ENCODE measurements at places on chromosomes 13 and 19.
A peak's percentile ranks its signal among the peaks of the same experiment; 100 is the strongest.

DNA sequence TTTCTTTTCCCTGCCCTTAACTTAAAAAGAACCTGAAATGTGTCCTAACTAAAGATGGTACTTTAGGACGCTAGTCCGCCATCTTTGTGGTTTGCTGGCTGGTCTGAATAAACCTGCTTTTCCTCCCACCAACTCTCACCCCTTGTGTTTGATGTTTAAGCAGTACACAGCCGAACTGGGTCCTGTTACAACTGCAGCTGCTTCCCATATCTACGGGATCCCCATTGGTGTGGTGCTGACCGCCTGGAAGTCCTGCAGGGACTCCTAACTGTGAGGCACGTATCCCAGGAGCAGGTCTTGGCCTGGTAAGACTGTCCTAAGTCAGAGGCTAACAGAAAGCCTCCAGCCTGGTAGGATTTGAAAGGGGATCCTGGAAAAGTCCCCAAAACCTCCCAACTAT is 40.9 kb upstream of the VSTM2B start:
- DNase-seq: no peak

- no peak for DNase-seq
These were observed 29.7 kb upstream of the FAM216B start for GRCh38 chr13:42751693-42752092.

- DNase-seq: no peak
These were observed 50.3 kb upstream of the ANKRD10 start for GRCh38 chr13:110965038-110965754.

GRCh38 chr13:106744516-106744915 is 176.6 kb upstream of the ARGLU1 start:
- no peak for DNase-seq

- no peak for DNase-seq
These were observed 6.6 kb upstream of the DDX39A start for GRCh38 chr19:14425696-14426138.

- DNase-seq: no peak
These were observed 51.8 kb downstream of the CCDC70 start for GRCh38 chr13:51913421-51914136.

DNA sequence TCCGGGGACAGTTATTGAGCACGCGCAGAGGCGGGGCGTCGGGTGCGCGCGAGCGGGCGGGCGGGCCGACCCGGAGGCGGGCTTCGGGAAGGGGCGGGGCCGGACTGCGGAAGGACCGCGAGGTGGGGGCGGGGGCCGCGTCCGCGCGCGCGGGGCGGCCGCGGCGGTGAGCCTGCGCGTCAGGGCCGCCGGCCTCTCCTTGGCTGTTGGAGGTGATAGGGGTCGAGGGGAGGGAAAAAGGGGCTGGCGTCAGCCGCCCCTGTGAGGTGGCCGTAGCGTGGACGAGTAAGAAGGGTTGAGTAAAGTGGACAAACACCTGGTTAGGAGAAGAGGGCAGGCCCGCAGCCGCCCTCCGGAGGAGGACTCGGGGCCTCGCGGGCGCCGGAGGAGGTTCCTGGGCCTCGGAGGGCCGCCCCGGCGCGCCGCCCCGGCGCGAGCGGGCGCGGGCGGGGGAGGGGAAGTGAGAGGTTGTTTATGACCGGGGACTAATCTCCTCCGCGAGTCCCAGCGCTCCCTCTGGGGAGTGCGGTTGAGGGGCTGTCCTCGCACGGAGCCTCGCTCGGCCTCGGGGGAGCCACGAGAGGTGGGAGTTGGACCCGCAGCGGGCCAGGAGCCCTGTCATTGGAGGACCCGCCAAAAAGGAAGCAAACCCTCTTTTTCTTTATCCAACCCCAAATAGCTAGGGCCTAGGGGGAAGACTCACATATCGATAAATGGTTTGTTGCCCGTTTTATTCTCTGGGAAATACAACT is 547 bp upstream of the INTS6 start:
- peak; percentile 60 for DNase-seq

DNA sequence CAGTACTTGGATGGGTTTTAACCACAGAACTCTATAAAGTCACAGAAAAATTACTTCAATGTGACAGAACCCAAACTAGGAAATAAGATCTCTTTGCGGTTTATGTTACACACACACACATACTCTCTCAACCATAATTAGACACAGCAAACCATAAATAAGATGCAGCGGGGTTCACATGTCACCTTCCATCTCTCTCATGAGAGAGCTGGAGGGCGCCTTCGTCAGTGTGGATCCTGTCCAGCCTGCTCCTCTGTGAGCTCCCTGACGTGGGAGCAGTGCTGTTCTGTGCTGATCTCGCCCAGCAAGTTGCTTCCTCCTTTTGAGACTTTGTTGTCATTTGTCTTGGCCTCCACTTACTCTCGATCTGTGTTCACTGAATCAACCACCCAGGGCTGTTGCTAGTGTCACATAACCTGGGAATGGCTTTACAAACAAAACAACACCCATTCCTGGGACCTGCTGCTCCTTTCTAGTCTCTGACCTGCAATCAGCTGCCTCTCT is 204.9 kb upstream of the KL start:
- no peak for DNase-seq

DNA sequence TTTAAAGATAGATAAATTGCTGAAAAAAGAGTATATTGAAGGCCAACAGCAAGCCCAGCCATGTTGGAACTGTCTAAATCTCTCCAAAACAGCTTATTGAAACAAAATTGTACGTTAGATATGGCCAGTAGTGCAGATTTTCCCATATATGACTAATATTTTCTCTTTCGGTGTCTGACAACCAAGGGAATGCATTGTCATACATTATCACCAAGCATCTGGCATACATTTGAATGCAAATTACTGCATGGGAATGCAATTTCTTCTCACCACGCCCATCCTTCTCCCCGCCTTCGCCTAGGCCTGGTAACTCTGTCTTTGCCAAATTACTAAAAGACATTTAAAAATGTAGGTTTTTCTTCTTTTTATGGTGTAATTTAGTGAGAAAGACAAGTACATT is 32.5 kb upstream of the IRS2 start:
- no peak for DNase-seq

GRCh38 chr13:60327511-60327910 is 69.5 kb upstream of the TDRD3 start:
- no peak for DNase-seq

DNA sequence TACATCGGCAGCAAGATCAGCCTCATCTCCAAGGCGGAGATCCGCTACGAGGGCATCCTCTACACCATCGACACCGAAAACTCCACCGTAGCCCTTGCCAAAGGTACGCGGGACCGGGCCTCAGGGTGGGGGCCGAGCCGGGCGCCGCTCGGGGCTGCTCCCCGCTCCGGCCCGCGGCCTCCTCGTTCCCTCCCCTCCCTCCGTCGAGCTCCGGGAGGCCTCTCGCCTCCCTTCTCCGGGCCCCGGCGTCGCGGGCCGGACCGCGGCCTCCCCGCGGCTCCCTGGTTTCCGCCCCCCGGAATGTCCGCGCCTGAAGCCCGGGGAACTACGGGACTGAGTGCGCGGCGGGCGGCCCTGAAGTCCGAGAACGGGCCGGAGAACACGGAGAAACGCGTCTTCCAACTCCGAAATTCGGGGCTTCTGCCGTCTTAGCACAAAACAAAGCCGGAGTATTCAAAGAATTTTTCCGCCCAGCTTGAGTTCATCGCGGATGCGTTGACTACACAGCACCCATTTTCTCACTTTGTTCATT is 423 bp downstream of the LSM14A start:
- DNase-seq: peak; percentile 3

- no peak for DNase-seq
These were observed 39.1 kb upstream of the MTIF3 start for GRCh38 chr13:27489456-27489855.

- DNase-seq: no peak
These were observed 934.6 kb downstream of the PCDH17 start for GRCh38 chr13:58566176-58566575.

GRCh38 chr13:50162001-50162400 is 146.8 kb downstream of the KCNRG start:
- DNase-seq: no peak

DNA sequence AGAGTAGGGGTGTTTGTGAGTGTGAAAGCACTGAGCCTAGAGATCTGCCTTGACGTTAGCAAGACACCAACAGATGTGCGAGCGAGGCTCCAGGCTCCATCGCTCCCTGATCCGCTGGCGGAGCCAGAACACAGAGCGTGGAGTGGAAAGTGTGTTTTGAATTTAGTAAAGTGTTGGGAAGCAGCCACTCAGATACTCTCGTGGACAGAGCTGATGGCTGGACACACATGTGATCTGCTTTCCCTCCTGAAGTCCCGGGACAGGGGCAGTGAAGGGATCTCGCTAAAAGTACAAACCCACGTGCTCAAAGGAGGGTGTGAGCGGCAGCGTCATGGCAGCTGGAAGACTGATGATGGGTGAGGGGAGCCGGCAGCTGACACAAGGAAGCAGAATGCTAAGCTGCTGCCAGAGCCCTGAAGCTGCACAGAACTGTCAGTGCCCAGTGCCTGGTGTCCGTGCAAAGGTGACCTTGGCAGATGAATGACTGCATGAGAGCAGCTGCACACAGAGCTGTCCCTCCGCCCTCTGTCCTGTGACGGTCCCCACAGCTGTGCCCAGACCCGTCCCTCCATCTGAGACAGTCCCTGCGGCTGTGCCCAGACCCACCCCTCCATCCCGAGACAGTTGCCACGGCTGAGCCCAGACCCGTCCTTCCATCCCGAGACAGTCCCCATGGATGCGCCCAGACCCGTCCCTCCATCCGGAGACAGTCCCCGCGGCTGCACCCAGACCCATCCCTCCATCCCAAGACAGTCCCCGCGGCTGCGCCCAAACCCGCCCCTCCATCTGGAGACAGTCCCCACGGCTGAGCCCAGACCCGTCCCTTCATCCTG is 29.6 kb upstream of the TMEM255B start:
- DNase-seq: no peak

DNA sequence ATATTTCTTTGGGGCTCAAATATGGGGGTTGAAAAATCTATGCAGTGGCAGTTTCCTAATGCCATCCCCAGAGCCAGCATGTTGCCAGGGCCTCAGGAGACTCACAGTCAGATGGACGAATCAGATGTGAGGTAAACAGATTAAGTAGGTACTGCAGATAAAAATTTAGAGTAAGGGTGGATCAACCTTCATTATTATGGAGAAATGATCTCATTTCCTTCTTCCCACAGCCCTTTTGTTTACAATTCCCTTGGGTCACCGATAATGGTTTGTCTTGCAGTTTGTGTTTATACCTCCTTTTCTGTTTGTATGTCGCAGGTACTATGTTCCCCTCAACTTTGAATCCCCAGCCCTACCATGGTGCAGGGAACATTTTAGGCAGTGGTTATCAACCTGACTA is 20.0 kb downstream of the DIAPH3 start:
- no peak for DNase-seq

- no peak for DNase-seq
These were observed 64.1 kb downstream of the ZNF429 start for GRCh38 chr19:21569494-21569865.

GRCh38 chr13:24179486-24179850 is 18.9 kb downstream of the SPATA13 start:
- DNase-seq: no peak

DNA sequence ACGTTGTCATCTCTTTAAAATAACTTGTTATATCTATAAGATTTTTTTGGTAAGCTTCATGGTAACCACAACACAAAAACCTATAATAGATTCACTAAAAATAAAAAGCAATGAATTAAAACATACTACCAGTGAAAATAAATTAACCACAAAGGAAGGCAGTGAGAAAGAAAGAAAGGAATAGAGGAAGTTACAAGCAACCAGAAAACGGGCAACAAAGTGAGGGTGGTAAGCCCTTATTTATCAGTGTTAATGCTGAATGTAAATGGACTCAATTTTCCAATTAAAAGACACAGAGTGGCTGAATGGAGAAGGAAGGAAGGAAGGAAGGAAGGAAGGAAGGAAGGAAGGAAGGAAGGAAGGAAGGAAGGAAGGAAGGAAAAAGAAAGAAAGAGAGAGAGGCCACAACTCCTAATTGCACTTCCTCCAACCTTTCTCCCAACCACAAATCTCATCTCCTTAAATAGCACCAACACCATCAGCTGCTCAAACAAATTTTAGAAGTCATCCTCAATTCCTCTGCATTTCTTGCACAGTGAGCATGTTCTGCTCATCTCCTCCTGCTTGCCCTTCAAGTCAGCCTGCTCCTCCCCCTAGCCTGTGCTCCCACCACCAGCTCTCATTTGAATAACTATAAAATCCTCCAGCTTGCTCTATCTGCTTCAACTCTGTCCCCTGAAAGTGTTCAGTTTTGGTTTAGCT is 48.6 kb downstream of the CCNA1 start:
- no peak for DNase-seq

DNA sequence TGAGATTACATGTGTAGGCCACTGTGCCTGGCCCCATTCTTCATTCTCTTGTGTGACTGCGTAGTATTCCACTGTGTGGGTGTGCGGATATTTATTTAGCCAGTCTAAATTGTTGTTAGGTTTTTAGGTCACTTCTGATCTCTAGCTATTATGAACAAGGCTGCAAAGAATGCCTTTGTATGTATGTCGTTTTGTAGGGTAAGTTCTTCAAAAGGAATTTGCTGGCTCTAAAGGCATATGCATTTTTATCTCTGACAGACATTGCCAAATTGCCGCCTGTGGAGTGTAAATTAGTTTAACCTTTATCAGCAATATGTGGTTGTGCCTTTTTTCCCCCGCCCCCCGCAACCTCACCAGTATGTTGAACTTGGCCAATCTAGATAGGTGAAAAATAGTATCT is 30.3 kb upstream of the EHD2 start:
- DNase-seq: no peak

GRCh38 chr19:45349126-45349415 is 8.5 kb downstream of the KLC3 start:
- no peak for DNase-seq

DNA sequence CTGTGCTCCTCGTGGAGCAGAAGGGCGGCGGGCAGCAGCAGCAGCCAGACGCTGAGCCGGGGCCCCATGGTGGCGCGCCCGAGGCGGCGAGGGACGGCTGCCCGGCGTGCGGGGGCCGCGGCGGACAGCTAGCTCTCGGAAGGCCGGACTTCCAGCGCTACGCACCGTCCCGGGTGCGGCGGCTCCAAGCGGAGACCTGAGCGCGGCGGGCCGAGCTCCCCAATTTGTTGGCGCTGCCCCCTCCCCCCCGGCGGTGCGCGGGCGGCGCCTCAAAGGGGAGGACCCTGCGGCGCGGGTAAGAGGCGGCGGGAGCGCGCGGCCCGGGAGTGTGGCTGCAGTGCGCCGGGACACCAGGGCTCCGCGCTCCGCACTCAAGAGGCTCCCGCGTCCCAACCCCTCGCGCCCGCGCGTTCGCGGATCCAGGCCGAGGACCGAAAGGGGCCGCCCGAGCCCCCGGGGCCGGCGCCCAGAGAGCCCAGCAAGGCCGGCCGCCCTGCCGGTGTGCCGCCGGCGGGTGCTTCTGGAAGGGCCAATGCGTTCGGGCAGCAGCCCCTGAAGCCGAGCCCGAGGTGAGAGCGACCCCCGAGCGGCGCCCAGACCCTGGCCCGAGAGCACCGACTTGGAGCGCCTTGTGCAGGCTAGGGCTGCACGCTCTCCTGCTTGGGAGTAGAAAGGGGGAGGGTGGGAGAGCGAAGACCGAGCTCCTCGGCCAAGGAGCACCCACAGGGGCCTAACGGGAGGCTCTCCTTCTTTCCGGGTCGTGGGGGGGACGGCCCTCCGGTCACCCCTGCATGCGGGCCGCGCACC is at the start of the genes COL4A1 and COL4A2:
Gene COL4A1, minus strand, starts transcription at position 198 of the 807 bp plus-strand sequence. Its CDS starts 130 bp downstream, at position 68.
Gene COL4A2, plus strand, starts transcription at position 325 of the 807 bp plus-strand sequence. CDS start 620 bp downstream, outside the sequence.
- no peak for DNase-seq

All from stimulated activated CD8-positive, alpha-beta memory T cell treated with anti-CD3 and anti-CD28 coated beads, Interleukin-7, amount 100 ng/mL, for 1 hour (primary cell).